ENCODE measurements at places on chromosomes 13 and 19.

GRCh38 chr13:100443998-100444328 lies 144.6 kb downstream of the GGACT start:
- no peak for DNase-seq

GRCh38 chr19:1171755-1172352 lies 2.2 kb downstream of the SBNO2 start:
- no peak for DNase-seq

GRCh38 chr13:51035978-51036377 lies 75.1 kb downstream of the C13orf42 start:
- no peak for DNase-seq

DNA sequence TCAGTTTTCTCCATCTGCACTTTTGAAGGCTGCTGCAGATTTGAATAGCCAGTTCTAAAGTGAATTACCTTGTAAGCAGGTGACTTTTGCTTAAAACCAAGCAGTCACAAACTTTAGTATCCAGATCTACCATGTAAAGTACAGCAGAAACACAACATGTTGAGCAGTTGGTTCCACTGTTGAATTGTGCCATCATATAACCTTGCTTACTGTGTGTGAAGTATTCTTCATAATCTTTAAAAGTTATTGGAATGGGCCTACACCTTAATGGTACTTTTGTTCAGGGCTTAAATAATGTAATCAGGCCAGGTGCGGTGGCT lies 23.2 kb upstream of the MTUS2 start:
- no peak for DNase-seq

DNA sequence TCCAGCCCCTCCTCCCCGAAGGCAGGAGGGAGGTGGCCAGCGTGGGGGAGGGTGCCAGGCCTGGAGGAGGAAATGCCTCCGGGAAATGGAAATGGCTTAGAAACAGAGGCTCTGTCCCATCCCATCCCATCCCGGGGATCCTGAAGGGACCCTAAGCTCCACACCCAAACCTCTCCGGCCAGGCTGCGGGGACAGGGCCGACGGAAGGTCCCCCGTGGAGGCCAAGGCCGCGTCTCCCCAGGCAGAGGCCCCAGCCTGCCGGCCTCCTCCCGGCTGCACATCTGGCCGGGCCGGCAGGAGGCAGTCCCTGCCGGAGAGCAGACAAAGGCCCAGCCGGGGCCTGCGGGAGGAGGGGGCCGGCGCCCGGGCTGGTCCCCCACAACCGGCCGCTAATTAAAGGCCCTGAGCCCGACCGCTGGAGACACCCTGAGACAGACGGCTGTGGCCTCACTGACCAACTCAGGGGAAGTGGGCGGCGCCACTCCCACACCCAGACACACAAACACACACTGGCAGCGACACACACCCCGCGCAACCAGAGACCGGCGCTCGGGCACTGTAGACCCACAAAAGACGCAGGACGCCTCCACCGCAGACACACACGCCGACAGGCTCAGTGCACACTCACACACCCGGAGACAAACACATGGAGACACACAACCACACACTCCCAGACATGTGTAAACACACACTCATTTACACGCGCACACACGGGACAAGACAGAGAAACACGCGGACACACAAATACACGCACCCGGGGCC lies 1.1 kb downstream of the ADAMTS10 start:
- DNase-seq = peak; percentile 71

DNA sequence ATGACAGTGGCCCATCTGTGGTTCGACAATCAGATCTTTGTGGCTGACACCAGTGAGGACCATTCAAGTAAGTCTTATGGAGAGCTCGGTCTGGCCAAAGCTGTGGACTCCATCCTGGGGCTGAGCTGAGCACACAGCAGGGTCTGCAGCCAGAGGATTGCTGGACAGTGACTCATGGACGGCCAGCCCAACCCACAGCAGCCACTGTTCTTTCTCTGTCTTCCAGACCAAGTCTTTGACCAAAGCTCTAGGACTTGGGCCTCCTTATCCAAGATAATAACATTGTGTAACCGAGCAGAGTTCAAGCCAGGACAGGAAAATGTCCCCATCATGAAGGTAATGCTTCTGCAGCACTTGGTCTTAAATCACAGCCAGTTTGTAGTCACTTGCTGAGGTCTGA lies 12.4 kb downstream of the ATP12A start:
- peak; percentile 89 for DNase-seq

- DNase-seq = no peak
These were observed 117.2 kb downstream of the ZIC5 start for GRCh38 chr13:99854366-99854765.

- no peak for DNase-seq
These were observed 4.4 kb downstream of the BCAT2 start for GRCh38 chr19:48806518-48806817.

- DNase-seq = peak; percentile 95
These were observed 2.5 kb downstream of the PRR36 start for GRCh38 chr19:7871437-7872305.

- no peak for DNase-seq
These were observed 316.6 kb downstream of the DNAJC15 start for GRCh38 chr13:43339805-43340550.

GRCh38 chr19:35729763-35730162 lies 12.0 kb downstream of the KMT2B start:
- no peak for DNase-seq

GRCh38 chr13:66618702-66619101 lies 611.4 kb downstream of the PCDH9 start:
- peak; percentile 43 for DNase-seq

- no peak for DNase-seq
These were observed 3.7 kb downstream of the SYNGR4 start for GRCh38 chr19:48367855-48368254.

DNA sequence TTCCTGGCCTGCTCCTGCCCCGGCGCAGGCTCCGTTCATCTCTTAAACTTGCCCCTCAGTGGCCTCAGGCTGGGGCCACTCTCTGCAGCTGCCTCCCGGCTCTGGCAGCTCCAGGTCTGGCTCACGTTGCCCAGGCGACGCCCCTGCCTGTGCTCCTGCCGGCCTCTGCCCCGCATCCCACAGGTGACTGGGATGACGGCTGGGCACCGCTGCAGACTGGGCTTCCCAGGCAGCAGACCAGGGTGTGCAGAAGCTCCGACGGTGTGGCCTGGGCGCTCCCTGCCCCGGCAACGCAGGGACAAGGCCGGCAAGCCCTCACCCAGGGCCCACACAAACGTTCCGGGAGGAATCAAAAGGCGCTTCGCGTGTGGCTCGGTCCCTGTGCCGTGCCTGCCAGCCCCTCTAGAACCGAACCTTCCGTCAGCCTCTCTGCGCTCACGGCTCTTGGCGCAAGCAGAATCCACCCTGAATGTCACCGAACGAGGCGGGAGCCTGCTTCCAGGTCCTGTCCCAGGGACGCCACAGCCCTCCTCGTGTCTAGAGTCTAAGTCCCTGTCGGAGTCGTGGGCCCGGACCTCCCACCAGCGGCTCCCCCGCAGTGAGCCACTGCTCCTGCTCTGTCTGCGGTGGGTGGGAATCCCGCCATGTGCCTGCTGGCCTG lies 64.8 kb downstream of the MLLT1 start:
- no peak for DNase-seq

DNA sequence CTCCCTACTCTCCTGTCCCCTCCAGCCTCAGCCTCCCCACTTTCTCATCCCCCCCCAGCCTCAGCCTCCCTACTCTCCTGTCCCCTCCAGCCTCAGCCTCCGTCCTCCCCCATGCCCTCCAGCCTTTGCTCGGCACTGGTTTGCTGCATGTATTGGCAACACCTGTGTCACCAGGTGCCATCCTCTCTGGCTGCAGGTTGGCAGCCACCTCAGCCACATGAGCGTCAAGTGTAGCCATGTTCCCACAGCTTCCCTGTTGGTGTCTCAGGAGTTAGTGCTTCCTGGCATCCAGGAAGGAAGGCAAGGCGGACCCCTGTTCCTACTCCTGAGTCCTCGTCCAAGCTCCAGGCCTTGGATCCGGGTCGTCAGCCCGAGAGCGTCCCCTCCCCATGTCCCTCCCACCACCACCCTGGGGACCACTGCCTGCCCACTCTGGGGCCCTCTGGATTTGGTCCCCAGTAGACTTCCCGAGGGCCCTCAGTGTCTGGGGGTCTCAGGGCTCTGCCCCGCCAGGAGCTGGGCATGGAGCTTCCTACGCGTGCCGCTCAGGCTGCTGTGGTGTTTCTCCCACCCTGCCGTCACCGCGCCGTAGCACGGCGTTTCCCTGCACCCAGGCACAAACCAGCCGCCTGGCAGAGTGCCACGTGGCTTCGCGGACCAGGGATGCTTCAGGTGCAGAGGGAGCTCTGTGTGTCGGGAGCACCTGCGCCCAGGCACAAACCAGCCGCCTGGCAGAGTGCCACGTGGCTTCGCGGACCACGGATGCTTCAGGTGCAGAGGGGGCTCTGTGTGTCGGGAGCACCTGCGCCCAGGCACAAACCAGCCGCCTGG lies 128.3 kb upstream of the MCF2L start:
- DNase-seq = no peak

DNA sequence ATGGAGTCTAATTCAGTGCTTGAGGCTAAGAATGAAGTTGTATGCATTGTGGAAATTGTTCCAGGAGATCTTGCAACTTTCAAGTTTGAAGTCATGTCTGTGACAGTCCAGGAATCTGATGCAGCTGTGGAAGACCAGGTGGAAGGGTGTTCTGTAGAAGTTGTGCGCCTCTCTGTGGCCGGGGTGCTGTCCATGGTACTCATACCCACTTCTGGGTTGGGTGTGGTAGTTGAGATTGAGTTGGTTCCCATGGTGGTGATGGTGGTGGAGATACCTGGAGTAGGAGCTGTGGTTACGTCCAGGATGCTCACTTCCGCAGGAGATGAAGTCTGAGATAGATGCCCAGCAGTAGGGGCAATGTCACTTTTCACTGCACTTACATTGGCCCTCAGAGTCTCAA lies 44.3 kb downstream of the MUC16 start:
- DNase-seq = no peak

DNA sequence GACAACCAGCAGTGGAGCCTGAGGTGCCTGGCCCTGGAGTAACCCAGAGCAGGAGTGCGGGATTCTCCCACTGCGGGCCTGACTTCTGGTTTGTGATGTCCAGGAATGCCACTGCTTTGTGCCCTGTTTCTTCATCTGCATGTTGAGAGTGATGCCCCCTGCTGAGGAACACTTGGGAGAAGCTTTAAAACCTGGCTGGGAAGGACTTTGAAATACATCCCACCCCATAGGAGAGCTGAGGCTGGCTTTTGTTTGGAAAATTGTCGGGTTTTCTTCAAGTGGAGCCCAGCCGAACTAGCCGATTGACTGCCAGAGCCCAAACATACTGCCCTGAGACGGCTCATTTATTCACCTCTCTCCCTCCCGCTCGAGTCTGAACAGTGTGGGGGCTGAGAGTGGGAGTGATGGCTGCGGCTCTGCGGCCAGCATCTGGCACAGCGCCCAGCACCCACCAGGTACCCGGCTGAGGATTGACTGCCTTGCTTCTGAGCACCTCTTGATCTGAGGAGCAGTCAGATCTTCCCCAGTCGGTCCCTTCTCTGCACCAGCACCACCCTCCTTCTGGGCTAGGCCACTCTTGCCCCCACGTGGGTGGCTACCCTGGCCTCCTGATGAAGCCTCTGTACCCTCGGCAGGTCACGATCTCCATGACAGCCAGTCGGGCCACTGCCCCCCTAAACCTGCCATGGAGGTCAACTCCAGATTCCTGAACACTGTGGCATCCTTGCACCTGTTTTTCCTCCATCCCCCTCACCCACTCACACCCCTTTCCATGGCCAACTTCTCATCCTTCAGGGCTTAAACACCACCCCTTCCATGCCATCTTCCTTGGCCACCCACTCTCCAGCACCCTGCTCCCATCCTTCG lies 148.9 kb downstream of the SIPA1L3 start:
- DNase-seq = no peak

DNA sequence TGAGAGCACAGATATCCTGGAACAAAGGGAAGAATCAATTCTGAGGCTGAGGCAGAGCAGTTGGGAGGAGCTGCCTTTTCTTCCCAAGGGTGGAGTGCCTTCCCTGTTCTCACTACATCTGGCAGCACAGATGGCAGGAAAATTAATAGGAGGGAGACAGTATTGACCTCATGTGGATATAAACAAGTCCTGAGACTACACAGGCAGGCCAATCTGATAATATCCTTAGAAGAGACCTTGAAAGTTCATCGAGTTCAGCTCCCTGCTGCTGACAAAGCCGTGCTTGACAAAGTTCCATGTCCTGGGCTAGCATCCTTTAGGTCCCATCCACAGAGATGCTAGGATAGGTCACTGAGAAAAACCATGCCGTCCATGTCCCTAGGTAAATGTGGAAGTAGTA lies 1451.5 kb downstream of the EFNB2 start:
- no peak for DNase-seq

DNA sequence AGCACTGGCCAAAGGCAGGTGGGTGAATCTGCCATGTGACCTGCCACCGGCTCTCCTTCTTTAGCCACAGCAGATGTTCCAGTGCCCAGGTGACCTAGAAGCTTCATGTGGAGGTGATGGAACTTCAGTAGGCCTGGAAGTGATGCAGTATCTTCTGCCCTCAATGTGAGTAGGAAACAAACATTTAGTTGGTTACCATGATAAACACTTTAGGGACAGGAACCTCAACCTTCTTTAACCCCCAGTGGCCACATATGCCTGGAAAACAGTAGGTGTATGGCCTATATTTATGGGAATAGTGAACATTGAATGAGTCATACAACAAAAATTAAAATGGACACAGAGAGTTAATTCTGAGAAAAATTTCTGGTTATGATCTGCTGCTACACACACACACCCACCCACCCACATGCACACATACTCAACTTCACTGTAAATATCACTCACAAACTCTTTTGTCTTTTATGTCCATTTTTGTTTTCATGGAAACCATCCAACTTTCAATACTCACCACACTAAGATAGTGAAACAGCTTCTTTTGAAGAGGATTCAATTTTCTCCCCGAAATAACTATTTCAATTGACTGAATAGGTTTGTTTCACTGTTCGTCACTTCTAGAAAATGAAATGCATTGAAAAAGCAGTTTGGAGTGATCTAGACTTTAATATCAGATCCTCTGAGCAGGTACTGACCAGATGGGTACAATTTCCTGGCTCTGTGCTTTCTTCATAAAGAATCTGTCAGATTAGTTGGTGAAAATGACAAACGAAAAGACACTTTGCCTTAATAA lies 97.3 kb downstream of the STARD13 start:
- DNase-seq = no peak

DNA sequence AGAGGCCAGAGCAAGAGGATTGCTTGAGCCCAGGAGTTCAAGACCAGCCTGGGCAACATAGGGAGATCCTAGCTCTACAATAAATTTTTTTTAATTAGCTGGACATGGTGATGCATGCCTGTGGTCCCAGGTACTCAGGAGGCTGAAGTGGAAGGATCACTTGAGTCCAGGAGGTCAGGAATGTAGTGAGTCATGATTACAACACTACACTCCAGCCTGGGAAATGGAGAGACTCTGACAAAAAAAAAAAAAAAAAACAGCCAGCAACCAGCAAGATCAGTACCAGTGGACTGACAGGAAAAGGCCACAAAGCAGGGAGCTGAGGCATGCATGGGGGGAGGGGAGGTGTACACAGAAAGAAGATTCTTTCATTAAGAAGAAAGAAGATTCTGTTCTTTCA lies 52.7 kb upstream of the RFXAP start:
- DNase-seq = no peak

DNA sequence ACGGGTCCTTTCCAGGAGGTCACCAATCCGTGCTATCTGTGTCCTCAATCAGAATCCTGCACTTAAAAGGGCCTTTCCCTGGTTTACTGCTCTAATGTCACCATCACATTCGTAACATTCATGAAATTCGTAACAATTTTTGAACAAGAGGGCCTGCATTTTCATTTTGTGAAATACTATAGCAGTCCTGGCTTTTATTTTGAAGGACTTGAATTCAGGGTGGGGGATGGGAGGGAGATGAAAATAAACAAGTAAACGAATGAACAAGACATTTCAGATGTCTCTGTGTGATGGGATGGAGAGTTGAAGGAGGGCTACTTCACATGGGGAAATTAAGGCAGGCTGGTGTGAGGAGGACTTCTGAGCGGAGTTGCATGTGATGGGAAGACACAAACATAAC lies 281.0 kb downstream of the TSHZ3 start:
- no peak for DNase-seq

All from AG08395 (cell line).